ENCODE measurements at places on chromosomes 7 and 10. TPM values are rescaled to one million over a fixed set of nuclear protein-coding genes. Genes with fewer than 3 reads are reported as not detected.

EVX1 gene
- not detected for total RNA-seq

SIRT1 gene
- 14.8 TPM for total RNA-seq

MEOX2 gene
- total RNA-seq = not detected

RPEL1 gene
- 0.43 TPM for total RNA-seq

SP8 gene
- not detected for total RNA-seq

CTAGE4 gene
- 0.43 TPM for total RNA-seq

FBXO24 gene
- total RNA-seq = 0.43 TPM

DIP2C gene
- 18.7 TPM for total RNA-seq

RET gene
- 0.43 TPM for total RNA-seq

EEPD1 gene
- 9.3 TPM for total RNA-seq

LGI1 gene
- total RNA-seq = not detected

GPC2 gene
- 0.43 TPM for total RNA-seq

VAX1 gene
- not detected for total RNA-seq

SPDYE9 gene
- not detected for total RNA-seq

PALS2 gene
- 12.9 TPM for total RNA-seq
